ENCODE measurements at places on chromosomes 3 and 15.

- DNase-seq, result no peak
Observed at GRCh38 chr3:158074591-158074990, 31.6 kb downstream of the SHOX2 start.

GRCh38 chr3:43692085-43692855 is 1.5 kb downstream of the ABHD5 start:
- no peak for DNase-seq

GRCh38 chr3:3109407-3110298 is 521 bp downstream of the IL5RA start:
- DNase-seq, result no peak

GRCh38 chr3:107241217-107241616 is 136.0 kb upstream of the CCDC54 start:
- DNase-seq, result no peak
